Stimulated activated CD4-positive, alpha-beta T cell treated with anti-CD3 and anti-CD28 coated beads, Interleukin-15, amount 100 ng/mL, for 48 hours (primary cell): ENCODE measurements at places on chromosomes 12 and 14.

GRCh38 chr12:49540229-49541139, 1.7 kb downstream of the KCNH3 start:
- DNase-seq: no peak

GRCh38 chr14:97407701-97408407, 610.7 kb downstream of the VRK1 start:
- no peak for DNase-seq

DNA sequence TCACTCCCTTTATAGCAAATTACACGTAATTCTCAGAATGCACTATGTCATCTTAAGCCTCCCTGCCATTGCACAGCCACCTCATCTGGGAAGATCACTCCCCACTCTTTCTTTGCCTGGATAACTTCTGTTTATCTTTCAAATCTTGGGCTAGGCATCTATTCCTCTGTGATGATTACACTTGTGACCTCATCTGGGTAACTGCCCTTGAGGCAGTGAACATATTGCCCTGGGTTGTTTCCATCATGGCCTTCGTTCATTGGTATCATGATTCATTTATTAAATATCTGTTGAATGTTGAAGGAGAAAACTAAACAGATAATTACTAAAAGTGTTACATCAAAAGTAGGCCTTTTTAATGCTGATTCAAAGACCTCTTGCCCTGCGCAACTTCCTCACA, 26.2 kb upstream of the PDE3A start:
- DNase-seq: no peak

DNA sequence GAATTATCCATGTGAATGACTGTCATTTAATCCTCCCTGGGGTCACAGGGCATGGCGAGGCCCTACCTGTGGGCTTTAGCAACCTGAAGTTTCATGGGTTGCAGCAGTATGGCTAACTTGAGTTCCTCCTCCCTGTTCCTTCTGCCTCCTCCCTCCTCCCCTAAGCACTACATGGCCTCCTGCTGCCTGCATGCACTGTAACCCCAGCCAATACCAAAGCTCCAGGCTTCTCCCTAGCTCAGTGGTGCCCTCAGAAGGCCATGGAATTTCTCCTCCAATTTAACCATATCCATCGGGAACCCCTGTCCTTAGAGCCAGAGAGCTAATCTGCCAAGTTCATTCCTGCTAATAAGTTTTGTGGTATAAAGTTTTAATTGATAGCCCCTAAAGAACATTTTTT, 95.1 kb downstream of the NT5DC3 start:
- no peak for DNase-seq

DNA sequence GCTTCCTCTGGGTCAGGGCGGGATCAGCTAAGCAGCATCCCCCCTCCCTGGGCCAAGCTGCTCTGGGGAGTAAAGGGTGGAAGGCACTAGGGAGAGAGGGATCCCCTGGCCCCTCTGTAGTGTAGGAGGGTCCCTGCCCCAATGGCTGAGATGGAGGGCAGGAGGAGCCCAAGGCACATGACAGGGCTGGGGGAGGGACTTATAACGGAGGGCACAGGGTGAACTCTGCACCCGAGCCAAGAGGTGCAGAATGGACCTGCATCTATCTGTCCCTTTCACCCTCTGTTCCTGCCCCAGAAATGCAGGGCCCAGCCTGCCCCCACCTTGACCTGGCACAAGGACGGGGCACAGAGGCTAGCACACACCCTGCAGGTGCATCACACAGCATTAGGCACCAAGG, 3.8 kb upstream of the ITGB7 start:
- DNase-seq: no peak

DNA sequence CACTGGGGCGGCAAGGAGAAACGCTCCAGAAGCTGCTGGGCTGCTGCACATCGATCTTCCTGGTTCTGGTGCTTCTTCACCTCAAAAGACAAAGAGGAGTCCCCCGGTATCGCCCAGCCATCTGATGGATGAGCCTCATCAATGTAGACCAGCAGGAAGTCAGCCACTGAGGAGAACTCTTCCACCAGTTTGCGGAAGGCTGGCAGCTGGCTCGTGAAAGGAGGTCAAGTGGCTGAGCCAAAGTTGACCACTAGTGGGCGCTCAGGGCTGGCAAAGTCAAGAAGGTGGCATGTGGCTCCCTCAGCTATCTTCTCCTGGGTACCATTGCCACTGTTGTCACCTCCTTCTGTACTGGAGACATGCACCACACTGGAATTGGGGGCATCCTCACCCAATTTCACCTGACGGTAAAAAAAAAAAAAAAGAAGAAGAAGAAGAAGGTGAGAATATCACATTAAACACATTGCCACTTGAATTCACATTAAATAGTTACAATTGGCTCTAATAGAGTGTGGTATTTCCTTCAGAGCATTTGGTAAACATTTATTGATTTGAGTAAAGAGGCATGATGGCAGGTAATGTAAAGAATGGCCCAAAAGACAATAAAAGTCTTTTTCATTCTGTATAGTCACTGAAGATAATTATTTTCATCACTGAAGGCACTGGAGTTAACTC, 8.3 kb downstream of the DIO2 start:
- DNase-seq: no peak

- no peak for DNase-seq
Measured at GRCh38 chr12:70619471-70620152, 17.6 kb downstream of the PTPRB start.

- no peak for DNase-seq
Measured at GRCh38 chr14:68181519-68182326, 362.1 kb downstream of the RAD51B start.

- DNase-seq: no peak
Measured at GRCh38 chr14:35407306-35407630, 2.7 kb upstream of the NFKBIA start.

GRCh38 chr14:88264116-88264515, 59.0 kb downstream of the KCNK10 start:
- no peak for DNase-seq

GRCh38 chr12:66359300-66359699, 57.0 kb downstream of the HELB start:
- no peak for DNase-seq
